ENCODE measurements at places on chromosomes 2 and 18. TPM values are rescaled to one million over a fixed set of nuclear protein-coding genes. Genes with fewer than 3 reads are reported as not detected.

DNA sequence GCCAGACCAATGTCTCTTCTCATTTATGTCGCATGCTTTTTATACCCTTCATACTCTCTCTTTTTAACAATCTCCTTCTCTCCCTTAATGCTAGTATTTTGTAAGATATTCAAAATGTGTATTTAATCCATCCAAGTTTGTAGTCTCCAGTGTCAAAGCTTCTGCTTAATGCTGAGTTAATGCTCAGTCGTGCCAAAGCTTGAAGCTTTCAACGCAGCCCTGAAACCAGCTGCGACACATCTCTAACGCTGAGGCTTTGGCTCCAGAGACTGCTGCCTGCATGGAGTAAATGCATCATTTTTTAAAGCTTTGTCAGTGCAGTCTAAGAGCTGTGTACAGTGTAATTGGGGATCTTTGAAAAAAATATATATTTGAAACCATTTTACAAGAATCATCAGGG, 2108.8 kb upstream of the PIK3C3 start:
- H3K4me3 ChIP-seq: no peak overlapping the region
- H3K27me3 ChIP-seq: no peaks in the 10 kb centered on the region
- H3K27ac ChIP-seq: no peak overlapping the region
- H3K4me1 ChIP-seq: no peaks in the 10 kb centered on the region
- H3K36me3 ChIP-seq: no peaks in the 10 kb centered on the region

DNA sequence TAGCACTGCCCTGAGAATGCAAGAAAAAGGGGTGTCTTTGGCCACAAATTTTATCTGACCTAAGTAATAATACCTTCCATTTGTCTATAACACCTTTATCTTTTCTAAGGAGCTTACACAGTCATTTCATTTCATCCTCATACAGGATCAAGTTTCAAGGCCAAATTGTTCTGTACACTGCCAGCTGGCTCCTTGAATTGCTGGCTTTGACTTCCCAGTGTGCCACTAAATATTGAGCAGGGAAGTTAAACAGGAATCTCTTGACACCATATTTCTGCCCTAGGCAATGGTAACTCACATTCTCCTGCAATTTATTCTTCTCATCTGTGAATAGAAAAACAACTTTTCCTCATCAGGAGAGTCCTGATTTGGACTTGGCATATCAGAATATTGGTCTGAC, 195.1 kb upstream of the LRP1B start:
- H3K4me3 ChIP-seq: no peak overlapping the region
- H3K36me3 ChIP-seq: no peaks in the 10 kb centered on the region
- H3K4me1 ChIP-seq: no peaks in the 10 kb centered on the region
- no peak overlapping the region for H3K27ac ChIP-seq

GRCh38 chr18:5286525-5286924, 9.0 kb downstream of the ZBTB14 start:
- H3K4me1 ChIP-seq: no peaks in the 10 kb centered on the region
- DNase-seq: no peak
- no peak overlapping the region for H3K27ac ChIP-seq
- no peak overlapping the region for H3K4me3 ChIP-seq
- no peaks in the 10 kb centered on the region for H3K27me3 ChIP-seq

DNA sequence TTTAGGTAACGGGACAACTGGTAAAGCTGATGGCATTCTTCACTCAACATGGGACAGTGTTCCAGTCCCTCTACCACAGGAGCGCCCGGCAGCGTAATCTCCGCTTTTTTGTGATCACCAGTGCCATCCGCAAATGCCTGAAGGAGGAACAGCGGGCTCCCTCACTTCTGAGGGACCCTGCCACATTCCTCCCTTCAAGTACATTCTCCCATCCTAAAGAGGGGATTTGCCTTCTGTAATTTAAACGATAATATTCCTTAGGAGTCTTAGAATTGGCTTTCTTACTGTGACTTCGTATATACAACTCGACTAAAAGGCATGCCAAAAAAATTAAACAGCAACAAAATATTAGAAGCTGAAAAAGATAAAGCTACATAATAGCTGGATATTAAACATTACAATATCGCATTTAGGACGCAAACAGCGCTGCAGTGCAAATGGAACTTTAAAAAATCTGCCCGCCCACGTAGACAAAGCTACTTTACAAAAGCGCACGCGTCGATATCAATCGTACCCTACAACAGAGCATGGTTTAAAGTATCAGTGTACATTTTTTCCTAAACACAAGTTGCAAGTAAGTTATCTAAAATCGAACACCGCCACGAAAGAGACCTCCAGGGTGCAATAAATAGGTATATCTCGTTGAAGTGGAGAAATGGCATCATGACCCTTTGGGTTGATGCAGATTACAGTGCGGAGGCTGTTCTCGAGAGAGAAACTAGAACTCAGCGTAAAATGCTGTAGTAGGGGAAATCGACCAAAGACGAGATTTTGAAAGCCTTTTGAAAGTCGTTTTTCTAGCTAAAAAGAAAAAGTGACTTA, 2.3 kb upstream of the VSNL1 start:
- H3K4me1 ChIP-seq: peaks cover 12% of the 10 kb centered on the region
- peak overlapping the region; percentile 78 for H3K4me3 ChIP-seq
- H3K27ac ChIP-seq: peak overlapping the region; percentile 65
- H3K27me3 ChIP-seq: no peaks in the 10 kb centered on the region
- peak; percentile 58 for DNase-seq

- no peaks in the 10 kb centered on the region for H3K27me3 ChIP-seq
- H3K4me3 ChIP-seq: no peak overlapping the region
- no peak for DNase-seq
- no peaks in the 10 kb centered on the region for H3K4me1 ChIP-seq
- H3K27ac ChIP-seq: no peak overlapping the region
Observed at GRCh38 chr2:27537287-27537686, 40.6 kb downstream of the GCKR start.

Gene NTSR2
- total RNA-seq: not detected

All from right lobe of liver (tissue), 6 donors.